ENCODE measurements at places on chromosomes 7 and 10.

DNA sequence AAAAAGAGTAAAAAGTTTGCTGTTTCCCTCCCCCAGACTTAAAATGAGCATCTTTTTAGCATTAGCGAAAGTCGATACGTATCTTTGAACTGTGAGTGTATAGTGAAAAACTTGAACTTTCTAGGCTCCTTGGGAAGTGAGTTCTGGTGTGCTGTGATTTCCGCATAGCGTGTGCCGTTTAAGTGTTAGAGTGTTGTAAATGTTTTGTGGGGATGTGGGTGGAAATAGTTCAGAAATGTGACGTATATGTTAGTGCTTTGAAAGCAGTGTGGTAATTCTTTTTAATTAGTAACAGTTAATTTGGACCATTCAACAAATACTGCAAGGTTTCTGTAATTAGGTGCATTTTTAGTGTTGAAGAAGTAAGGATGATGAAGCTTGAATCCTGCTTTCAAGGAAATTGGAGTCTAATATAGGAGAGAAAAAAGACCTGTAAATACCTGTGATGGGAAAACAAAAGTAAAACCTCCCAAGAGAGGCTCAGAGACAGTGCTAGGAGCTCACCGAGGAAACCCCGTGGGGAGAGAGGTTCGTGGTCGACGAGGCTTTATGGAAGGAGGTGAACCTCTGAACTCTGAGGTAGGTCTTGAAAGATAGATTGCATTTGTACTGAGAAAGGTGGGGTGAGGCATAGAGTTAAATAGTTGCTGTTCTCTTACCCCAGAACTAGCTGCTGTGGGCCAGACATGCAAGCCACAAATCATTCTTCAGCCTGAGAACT lies 40.8 kb downstream of the RBM33 start:
- DNase-seq: no peak

DNA sequence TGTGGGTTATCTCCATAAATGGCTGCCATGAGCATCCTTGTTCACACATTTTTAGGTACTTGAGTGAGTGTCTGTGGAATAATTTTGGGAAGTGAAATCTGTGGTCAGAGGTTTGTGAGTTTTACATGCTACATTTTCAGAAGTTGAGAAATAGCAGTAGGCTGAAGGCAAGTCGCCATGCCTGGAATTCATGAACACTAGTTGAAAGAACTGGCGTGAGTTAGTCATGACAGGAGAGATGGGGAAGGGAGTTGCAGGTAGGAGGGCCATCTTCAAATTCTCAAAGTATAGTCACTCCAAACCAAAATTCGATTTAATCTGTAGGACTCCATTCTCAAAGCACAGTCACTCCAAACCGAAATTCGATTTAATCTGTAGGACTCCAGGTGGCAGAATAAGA lies 89.6 kb downstream of the EGFR start:
- DNase-seq: no peak

DNA sequence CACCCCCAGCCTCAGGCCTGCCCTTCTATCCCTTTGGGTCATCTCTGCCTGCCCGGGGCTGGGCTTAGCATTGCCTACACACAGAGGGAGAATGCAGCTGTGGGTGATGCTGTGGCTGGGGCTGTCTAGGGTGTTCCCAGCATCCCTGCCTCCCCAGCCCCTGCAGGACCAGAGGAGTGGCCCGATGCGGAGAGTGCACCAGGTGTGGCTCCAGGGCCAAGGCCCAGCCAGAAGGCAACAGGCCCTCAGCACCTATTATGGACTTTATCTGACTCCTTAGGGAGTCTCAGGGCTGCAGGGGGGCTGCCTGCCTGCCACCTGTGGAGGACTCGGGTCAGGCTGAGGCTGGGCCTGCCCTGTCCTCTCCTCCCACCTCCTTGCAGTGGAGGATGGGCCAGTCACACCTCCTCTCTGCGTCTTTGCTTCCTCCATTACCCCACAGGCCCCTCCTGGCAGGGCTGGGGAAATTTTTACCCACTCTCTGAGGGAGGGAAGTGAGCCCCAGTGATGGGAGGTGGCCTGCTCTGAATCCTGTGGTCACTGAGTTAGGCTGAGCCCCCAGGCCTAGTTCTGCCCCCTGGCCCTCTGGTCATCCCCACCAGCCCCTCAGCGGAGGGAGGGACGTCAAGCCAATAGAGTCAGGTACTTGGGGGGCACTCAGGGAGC lies 92.9 kb upstream of the PCBD1 start:
- DNase-seq: no peak

DNA sequence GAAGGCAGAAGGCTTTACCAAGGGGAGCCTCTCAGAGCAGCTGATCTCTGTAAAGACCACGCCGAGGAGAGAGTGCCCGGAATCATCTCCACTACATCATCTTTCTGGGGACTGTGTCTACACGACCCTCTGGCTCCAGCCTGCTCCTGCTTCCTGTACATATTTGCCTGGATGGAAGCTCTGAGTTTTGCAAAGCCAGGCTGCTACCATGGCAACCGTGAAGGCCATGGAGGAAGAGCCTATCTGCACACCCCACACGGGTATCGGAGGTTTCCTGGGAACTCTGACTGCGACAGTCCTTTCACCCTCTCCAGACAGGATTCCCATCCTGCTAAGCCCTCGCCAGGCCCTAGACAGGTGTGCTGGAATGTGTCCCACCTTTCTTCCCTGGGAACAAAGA lies 83.4 kb upstream of the TNRC18 start:
- no peak for DNase-seq

GRCh38 chr10:44966129-44966815 lies 6.7 kb downstream of the RASSF4 start:
- no peak for DNase-seq

GRCh38 chr7:5333121-5334045 lies 50.6 kb downstream of the SLC29A4 start:
- DNase-seq: no peak

GRCh38 chr7:154817224-154817896 lies 185.6 kb downstream of the PAXIP1 start:
- DNase-seq: no peak

DNA sequence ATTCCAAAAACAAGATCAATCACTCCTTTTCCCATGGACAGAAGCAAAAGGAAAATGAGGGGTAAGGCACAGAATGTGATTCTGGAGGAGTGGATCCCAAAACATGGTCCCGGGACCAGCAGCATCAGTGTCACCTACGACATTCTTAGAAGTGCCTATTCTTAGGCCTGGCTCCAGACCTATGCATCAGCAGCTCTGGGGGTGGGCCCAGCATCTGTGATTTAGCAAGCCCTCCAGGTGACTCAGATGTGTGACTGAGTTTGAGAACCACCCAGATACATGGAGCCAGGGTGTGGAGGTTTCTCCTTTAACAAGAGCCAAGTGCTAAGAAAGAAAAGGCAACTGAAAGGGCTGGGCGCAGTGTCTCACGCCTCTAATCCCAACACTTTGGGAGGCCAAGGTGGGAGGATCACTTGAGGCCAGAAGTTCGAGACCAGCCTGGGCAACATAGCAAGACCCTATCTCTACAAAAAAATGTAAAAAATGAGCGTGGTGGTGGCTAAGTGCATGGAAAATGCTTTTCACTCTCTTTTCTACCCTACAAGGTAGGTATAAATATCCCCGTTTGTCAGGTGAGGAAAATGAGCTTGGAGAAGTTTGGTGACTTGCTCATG lies 17.1 kb upstream of the ARPC1A start:
- DNase-seq: no peak
